ENCODE measurements at places on chromosomes 16 and 17.
A peak's percentile ranks its signal among the peaks of the same experiment; 100 is the strongest.

- peak; percentile 31 for DNase-seq
These were observed 20.0 kb downstream of the ANKS4B start for GRCh38 chr16:21253470-21253869.

- no peak for DNase-seq
These were observed 3.1 kb upstream of the KRT36 start for GRCh38 chr17:41492771-41493170.

- no peak for DNase-seq
These were observed 4.5 kb downstream of the ALKBH5 start for GRCh38 chr17:18187821-18188761.

DNA sequence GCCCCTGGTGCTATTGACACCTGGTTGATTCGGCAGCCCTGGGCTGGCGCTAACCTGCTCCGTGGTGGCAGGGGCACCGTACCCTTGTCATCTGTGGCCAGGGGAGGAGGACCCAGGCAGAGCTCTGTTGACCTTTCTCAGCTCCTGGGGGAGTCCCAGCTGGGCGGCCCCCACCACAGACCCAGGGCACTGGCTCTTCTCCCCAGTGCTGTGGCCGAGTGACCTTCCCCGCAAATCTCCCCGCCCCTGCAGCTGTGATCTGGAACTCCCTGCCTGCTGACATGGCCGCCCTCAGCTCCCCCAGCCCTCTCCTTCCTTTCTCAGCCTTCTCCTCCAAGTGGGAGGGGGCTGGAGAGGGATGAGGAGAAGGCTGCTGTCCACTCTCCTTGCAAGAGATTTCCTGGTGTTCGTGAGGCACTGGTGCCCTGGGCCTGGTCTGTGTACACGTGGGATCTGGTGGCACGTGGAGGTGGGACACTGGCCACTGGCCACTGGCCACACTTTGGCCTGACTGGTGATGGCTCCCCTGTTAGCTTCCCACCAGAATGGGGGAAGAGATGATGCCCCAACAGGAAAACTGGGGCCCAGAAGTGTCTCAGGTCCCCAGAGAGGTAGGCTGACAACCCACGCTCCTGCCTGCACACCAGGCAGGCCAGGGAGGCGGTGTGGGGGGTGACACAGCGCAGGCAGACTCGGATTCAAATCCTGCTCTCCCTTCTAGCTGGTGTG is 8.2 kb downstream of the FMNL1 start:
- no peak for DNase-seq

DNA sequence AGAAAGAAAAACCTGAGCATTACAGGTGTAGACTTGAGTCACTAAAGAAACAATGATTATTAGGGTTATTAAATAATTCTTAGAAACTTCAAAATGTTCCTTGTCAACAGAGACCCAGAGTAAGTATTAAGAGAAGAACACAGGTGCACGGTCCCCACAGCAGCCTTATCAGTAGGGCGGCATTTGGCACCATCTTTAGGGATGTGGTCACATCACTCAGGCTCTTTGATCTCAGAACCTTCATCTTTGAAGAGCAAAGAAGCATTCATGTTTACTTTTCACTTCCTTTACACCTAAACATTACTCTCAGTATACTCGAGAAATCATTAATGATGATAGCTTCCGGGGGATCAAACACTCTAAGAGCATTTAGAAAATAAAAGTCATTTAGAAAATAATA is 928.7 kb downstream of the KCNJ2 start:
- no peak for DNase-seq

DNA sequence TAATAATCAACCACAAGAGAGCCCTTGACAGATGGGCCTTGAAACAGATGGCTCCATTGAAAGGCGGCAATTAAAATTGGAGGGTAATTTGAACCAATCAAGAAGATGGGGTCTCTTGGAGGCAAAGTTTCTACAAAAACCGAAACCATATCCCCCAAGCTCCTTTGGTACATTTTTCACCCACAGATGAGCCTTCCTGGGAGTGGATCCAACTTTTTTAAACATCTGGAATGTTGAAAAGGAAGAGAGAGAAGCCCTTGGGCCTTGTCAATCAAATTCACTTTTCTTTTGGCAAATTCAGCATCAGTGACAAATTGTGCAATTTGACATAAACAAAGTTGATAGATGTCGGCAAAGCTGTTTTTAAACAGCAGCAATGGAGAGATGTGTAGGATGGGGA is 13.2 kb upstream of the NUP93 start:
- no peak for DNase-seq

DNA sequence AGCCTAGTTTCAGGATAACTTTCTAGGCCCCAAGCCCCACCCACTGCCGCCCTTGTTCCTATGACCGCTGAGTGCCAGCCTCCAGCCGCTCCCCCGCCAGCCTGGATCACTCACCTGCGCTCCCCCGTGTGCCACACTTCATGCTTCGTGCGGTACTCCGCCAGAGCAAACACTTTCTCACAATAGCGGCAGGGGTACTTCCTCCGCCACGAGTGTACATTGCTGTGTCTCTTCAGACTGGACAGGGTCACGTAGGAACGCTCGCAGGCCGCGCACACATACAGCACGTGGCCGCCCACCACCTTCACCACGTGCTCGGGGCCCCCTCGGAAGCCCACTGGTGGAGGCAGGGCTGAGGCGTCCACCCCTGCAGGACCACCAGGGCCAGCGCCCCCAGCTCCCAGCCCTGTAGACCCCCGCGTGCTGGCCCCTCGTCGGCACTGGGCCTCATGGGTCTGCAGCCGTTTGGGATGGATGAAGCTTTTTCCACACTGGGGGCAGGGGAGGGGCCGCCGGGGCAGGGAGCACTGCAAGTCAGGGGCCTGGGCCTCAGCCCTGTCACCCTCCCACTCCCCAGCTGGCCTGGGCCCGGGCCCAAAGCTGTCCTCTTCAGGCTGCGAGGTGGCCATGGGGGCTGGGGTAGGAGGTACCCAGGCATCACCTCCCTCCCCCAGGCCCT is 13.7 kb downstream of the ZBTB4 start:
- DNase-seq: no peak

GRCh38 chr16:50037662-50038220 is 12.7 kb downstream of the CNEP1R1 start:
- no peak for DNase-seq

- DNase-seq: no peak
These were observed 33.0 kb downstream of the COG7 start for GRCh38 chr16:23420011-23420410.

- no peak for DNase-seq
These were observed 626.6 kb upstream of the SOX9 start for GRCh38 chr17:71494062-71494855.

DNA sequence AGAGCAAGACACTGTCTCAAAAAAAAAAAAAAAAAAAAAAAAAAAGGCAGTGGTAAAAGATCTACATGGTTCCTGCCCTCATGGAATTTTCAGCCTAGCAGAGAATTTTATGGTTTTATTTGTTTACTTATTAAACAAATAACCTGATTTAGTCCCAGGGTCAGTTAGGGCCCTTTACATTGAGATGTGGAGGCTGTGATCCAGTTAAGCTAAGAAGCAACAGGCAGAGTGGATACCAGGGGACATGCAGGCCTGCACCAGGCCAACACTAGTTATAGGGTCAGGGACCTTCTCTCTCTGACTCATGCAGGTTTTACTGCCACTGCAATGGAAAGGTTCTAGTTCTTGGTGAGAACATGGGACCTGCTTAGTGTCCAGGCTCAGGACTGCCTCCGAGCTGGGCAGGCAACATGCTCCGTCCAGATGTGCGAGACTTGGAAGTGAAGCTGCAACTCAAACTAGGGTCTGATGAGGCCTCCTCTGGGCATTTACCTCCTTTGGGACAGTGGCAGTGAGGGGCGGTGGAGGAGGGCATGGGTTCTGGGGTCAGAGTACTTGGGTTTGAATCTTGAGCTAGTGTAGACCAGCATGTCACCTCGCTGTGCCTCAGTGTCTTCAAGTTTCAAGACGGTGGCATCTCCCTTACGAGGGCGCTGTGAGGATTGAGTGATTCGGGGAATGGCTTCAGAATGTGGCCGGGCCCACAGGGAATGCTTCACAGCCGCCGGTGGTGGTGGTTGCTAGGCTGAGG is 301.8 kb downstream of the CPPED1 start:
- no peak for DNase-seq

DNA sequence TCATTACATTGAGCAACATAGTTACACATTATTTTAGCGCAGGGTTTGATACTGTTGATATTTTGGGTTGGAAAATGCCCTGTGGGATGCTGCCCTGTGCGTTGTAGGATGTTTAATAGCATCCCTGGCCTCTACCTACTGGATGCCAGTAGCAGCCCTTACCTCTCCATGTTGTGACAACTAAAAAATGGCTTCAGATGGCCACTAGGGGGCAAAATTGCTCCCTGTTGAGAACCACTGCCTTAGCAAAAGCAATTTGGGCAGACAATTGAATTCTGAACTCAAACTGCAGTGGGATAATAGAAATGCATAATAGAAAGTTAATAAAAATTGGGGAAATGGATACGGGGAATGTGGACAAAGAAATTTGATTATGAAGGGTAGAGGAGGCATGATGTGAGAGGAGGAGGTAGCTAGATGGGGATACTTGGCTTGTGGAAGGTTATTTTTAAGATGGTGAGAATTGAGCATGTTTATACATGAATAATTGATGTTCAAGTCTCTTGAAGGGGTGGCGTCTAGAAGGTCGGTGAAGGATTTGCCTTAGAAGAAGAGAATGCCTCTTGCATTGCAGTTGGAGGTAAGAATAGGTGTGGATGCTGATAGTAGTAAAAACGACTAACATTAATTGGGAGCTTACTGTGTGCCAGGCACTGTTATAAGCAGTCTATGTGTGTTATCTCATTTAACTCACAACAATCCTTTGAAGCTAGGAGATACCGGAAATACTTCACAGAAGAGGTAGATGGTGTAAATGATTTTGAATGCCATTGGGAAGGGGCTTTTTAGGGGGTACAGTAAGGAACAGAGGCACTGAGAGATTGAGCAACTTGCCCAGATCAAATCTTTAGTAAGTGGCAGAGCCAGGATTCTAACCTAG is 19.0 kb downstream of the HEATR9 start:
- DNase-seq: peak; percentile 67

DNA sequence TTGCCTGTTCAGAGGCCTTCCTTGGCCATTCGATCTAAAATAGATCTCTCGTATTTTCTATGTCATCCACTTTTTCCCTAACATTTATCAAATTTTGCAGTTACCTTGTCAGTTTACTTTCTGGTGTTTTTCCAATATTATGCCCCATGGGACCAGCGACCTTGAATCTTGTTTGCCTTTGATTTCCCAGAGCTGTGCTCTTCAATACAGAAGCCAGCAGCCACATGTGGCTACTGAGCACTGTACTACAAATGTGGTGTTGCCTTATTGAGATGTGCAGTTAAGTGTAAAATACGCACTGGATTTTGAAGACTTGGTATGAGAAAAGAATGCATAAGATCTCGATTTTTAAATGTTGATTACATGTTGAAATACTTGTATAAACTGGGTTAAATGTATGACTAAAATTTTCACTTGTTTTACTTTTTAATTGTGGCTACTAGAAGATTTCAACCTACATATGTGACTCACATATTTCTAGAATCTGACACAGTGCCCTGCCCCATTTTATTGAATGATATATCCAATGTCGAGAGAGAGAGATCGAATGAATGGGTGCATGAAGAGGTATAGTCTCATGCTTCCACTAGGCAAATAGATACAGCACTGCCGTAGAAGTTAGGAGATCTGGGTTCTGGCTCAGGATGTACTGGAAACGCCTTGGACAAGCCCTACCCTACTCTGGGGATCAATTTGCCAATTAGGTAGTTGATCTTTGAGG is 824 bp upstream of the PSME3 start:
- DNase-seq: no peak

DNA sequence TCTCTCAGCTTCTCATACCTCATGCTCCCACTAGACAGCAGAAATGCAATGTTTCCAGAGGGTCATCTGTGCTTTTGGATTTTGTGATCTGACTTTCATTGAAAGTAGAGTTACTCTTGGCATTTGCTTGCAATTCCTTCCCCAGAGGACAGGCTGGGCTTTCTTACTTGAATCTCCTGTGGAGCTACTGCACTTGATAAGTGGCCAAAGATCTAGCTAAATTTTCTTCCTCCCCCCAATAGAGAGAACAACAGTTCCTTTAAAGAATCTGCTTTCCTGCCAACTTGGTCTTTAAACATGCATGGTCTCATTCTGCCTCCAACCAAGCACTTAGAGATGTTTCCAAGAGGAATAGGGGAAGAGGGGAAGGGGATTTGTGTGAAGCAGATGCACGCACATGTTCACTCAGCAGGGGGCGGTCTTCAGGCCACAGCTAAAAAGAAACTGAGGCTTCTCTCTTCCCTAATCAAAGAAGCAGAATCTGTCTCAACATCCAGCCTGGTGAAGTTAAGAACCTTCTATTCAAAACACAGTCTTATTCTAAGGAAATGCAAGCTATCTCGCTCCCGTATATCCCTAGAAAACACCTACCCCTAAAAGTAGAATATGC is 229.6 kb downstream of the ZFHX3 start:
- no peak for DNase-seq

DNA sequence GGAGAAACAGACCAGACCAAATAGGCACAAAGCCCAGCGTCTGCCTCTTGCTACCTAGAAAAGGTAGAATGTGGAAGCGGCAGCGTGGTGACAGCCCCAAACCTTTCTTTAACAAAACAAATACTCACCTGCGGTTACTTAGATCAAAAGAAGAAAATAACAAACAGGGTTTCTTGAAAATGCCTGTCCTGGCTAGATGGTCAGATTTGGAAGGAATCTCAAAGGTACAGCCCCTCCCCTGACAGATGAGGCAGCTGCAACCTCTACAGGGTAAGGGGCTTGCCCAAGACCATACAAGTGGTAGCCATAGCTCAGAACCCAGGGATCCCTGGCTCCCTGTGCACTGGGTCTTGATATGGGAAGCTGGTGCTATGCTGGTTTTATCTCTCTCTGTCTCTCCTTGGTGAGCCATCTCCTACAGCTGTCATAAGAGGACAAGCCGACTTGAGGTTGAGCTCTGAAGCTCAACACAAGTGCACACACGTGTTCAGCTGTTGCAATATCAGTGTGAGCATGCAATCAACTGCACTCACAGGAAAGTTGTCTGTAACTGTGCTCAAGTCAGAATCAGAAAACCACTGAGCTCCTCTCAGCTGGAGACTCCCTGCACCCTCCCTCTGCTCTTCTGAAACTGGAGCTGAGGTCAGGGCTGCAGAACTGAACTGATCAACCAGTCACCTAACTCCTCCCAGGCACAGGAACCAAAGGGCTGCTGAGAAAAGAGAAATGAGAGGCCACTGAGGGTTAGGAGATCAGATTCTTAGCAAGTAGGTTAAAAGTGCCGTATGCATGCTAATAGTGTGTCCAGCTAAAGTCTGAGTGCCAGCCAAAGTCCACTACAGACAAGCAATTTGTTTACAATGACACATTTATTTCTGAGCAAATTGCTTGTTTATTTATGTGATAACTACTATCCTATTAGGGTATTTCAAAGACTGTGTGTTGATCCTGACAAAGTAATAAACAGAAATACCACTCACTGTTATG is 6.1 kb upstream of the RNF157 start:
- DNase-seq: peak; percentile 51

DNA sequence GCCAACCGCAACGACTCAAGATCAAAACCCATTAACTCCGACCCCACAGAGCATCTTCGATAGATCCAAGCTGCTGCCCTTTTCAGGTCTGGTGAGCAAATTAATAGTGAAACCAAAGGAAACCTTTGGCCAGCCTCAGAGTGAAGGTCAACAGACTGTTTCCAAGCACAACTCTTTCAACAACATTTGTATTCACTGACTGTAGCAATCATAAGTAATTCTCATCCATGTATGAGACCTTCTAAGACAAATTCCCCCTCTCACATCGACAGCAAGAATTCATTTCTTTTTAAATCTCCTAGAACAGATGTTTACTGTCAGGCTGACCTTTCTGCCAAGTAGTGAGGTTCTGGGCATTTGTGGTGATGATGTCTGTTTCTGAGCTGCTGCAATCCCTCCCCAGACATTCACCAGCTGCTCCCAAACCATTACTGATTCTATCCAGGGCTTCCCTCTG is 64.2 kb downstream of the SLC39A11 start:
- DNase-seq: no peak

All from OCI-LY7 (cell line).